ENCODE measurements at places on chromosomes 5 and 9. TPM values are rescaled to one million over a fixed set of nuclear protein-coding genes. Genes with fewer than 3 reads are reported as not detected.

Gene SKIC3
- 66.9 TPM for total RNA-seq

Gene PALM2AKAP2
- not detected for total RNA-seq

Gene SNAPC4
- 9.6 TPM for total RNA-seq

Gene PCDHGA8
- not detected for total RNA-seq

Gene PCDHA1
- not detected for total RNA-seq

Gene LRRC19
- total RNA-seq: not detected

Data from activated CD8-positive, alpha-beta T cell treated with anti-CD3 and anti-CD28 coated beads, Interleukin-2, amount 10 ng/mL, durations not matched to agents 7 days and 5 days (primary cell).